ENCODE measurements at places on chromosomes 13 and 19.

DNA sequence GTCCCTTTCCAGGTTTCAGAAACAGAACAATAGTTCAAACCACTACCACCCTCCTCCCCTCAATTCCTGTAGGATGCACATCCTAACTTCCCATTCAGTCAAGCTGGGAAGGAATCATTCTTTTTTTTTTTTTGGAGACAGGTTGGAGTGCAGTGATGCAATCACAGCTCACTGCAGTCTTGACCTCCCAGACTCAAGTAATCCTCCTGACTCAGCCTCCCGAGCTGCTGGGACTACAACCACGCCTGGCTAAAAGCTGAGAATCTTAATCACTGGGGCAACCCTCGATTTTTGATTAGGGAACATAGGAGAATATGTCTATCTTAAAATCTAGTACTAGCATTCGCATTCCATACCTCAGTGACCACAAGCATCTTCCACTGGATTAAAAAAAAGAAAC is 146.2 kb downstream of the ABCC4 start:
- DNase-seq: no peak

- DNase-seq: no peak
Measured at GRCh38 chr13:74287724-74288169, 153.5 kb upstream of the KLF12 start.

DNA sequence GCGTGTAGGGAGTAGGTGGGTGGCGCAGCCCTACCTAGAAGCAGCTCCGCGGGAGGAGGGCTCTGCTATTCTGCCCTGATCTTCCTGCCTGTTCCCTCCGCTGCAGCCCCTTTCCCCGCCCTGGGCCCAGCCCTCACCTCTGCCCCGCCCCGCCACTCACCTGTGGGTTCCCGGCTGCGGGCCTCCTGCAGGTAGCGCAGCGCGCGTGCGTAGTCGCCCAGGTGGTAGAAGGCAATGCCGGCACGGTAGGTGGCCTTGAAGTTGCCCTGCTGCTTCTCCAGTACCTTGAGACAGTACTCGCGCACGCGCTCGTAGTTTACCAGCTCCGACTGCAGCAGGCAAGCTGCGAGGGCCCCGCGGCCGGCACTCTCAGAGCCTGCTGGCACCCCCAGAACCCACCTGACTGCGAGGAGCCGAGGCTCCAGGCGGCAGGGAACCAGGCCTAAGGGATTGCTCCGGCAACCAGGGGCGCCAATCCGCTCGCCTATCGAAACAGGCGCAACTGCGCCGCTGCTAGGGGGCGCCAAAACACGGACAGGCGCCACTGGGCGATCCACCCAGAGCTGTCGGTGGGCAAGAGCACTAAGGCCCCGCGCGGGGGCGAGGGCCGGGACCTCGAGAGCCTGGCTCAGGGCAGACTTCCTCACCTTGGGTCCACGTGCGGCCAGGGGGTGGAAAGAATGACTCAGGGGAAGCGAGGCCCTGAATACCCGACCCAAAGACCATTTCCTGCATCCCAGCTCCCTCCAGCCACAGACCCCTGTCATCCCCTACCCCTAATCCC is 965 bp downstream of the TTC9B start:
- DNase-seq: peak; percentile 86

- DNase-seq: no peak
Measured at GRCh38 chr13:98761986-98762616, 9.6 kb upstream of the SLC15A1 start.

- DNase-seq: peak; percentile 7
Measured at GRCh38 chr19:47886010-47886559, at the start of gene SULT2A1. SULT2A1 (minus strand) TSS chr19:47886315; CDS start chr19:47886257, 58 bp downstream.

DNA sequence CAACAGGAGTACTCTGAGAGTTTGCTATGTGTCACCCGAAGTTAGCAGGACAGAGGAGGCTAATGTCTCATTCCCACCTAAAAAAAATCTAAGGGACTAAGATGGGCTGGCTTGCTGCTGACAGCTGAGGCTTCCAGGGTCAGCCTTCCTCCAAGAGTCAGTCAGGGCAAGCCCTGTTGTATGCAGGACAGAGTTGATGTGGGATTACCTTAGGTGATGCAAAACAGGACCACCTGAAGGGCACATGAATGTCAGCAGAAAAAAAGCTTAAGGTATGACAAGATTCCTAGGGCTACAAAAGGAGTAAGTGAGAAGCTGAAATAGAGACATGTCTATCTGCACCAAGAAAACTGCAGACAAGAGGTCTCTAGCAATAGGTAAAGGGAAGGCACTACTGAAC is 151.5 kb downstream of the NHLRC3 start:
- no peak for DNase-seq

GRCh38 chr13:41562083-41562482 is 104.7 kb downstream of the RGCC start:
- DNase-seq: no peak

DNA sequence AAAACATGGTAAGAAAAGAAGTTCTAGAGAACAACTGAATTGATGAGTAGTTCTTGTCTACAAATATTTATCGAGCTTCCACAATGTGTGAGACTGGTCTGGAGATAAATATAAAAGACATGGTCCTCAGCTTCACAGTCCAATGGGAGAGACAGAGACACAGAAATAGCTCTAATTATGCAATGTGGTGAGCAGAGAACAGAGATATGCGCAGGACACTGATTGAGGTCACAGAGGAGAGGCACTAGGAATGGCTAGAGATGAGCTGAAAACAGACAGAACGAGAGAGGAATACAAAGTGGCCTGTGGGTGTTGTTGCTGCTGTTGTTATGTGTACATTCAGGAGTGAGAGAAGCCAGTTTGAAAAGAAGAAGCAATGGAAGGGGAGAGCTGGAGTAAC is 53.2 kb downstream of the GPALPP1 start:
- no peak for DNase-seq

DNA sequence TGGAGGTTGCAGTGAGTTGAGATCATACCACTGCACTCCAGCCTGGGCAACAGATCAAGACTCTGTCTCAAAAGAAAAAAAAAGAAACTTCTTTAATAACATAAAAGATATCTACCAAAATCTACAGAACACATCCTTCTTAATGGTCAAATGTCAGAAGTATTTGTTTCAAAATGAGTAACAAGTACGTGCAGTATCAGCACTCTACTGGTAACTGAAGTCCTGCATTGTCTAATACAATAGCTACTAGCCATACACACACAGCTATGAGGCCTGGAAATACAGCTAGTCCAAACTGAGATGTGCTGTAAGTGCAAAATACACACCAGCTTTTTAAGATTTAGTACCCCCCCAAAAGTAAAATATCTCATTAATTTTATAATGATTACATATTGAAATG is 88.1 kb downstream of the TSC22D1 start:
- no peak for DNase-seq

GRCh38 chr19:13827656-13828055 is 32.4 kb downstream of the ZSWIM4 start:
- DNase-seq: no peak

DNA sequence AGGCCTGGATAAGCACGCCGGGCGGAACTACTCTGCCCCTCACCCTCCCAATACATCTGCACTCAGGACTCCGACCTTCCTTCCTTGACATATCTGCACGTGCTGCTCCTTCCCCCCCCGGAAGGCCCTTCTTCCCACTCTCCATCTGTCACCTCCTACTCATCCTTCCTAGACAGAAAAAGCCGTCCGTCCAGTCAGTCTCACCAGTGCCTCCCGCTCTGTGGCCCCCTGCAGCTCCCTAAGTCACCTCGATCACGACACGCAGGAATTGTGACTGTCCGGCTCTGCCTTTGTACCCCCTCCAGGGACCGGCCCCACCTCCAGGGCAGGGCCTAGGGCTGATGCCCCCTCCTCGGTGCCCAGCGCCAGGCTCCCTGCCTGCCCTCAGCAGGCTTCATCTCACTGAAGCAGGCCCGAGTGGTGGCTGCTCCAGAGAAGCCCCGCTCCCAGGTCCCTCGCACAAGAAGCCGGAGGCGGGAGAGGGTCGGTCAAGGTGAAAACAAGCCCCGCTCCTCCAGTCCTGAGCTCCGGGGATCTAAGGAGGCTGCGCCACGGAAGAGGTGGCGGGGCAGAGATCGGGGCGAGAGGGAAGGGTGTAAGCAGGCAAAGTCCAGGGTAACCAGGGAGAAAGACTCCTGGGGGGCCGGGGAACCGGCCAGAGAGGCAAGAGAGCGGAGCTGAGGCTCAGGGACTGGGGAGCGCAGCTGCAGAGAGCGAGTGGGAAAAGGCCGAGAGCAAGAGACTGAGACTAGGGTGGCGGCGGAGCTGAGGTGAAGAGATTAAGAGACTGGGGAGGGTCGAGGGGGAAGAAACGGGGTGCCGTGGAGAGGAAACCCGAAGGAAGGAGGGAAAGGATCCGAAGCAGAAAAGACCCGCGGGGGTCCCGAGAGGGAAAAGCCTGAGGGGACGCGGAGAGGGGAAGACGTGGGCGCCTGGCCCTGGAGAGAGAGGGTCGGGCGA is 1.1 kb downstream of the PPP6R1 start:
- no peak for DNase-seq

DNA sequence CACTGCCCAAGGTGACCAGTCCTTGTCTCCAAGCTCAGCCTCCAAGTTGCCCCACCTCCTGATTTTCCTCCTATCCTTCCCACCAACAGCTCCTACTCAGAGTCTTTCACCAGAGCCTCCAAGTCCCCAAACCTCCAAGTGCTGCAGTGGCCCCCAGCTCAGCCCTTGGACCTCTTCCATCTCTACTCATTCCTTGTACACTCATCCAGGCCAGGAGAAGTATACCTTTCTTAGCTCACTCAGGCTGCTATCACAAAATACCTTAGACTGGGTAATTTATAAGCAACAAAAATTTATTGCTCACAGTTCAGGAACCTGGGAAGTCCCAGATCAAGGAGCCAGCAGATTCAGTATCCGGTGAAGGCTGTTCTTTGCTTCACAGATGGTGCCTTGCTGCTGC is 11.3 kb downstream of the ATP7B start:
- DNase-seq: no peak

GRCh38 chr13:92716749-92717148 is 509.9 kb upstream of the GPC6 start:
- DNase-seq: no peak

- no peak for DNase-seq
Measured at GRCh38 chr19:2542341-2543069, 66.6 kb downstream of the GADD45B start.

All from NCI-H1930 (cell line).